Activated naive CD4-positive, alpha-beta T cell (primary cell): ENCODE measurements at places on chromosomes 12 and 14.

DNA sequence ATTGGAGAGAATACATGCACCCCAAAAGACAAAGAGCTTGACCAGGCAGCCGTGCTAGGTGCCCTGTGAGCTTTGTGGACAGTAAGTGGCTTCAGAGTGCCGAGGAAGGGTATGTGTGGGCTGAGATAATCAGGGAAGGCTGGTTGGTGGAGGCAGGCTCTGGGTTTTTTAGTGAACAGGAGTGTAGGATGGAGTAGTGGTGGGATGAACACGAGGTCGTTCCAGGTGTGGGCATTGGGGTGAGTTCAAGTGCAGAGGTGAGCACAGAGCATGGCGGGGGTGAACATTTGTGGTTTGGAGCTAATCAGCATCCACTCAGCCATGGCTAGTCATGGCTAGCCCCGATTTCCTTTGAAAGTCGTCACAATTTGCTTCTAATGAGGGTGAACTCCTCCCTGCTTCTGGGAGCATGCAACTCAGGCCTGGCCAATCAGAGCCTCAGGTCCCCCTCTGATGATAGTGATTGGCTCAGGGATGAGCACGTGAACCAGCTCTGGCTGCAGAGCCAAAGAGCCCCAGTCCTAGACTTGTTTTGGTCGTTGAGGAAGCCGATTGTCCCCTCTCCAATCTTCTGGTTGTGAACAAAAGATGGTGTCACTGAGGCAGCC lies 40.7 kb upstream of the TCL1B start:
- no peak for DNase-seq

DNA sequence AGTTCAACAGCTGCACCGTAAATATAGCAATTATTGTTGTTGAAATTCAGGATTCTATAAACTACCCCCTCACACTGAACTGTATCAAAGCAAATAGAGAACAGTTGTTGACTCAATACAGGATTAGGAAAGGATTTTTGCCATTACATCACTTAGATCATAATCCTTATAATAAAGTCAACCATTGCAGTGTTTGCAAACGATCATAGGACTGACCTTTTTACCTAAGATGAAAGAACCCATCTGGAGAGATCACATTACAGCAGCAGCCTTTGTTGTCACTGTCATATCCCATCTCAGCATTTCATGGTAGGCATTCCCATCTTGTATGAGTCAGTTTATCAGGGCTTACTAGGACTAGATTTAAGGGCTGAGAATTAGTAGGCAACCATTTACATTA lies 96.1 kb downstream of the IPO8 start:
- DNase-seq = no peak

GRCh38 chr12:82810568-82810967 lies 123.9 kb downstream of the TMTC2 start:
- no peak for DNase-seq

DNA sequence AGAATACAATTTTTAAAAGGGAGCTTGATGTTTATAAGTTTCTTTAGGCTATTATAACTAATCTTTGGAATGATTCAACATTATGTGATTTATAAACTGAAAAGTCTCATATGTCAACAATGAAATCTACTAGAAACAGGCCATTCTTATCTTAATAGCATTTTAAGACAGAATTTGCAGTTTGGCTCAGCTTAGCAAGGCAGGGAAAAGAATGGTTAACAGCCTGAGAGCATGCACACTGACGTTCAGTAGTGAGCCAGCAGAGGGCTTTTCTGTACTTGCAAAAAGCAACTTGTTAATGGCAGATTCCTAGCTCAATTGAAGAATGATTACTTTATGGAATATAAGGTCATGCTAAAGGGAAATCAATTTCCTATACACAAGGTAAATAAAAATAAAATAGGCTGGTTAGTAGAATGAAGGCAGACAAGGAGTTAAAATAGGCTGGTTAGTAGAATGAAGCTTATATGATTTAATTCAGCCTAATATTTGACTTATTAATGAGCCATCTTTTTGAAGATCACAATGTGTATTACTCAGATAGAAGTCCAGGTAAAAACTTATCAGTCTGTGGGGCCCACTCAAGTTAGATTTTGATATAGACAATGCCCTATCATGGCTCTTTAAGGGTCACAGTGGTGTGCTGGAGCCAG lies 95.9 kb downstream of the OTOGL start:
- DNase-seq = no peak

DNA sequence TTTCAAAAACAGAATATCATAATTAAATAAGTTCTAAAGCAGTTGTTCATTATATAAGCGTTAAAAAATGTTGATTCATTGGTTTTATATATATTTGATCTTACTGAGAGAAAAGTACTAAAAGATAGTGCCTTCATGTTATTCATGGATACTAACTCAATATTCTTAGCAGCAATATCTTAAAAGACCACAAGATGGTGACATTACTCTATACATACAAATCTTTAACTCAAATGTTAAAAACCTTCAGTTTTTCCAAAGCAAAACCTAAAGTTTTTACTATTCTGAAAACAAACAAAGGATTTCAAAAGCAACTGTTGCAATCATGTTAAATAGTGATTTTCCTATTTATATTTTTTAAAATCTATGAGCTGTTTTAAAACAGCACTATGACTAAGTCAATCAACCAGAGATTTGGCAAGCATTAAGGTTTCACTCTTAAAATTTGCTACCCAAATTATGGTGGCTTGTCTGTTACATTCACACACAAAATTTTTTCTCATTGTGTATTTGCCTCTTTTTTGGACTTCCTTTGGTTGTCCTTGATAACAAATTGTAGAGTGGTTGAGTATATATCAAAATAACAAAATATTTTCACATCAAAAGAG lies 50.1 kb upstream of the RERGL start:
- DNase-seq = no peak

DNA sequence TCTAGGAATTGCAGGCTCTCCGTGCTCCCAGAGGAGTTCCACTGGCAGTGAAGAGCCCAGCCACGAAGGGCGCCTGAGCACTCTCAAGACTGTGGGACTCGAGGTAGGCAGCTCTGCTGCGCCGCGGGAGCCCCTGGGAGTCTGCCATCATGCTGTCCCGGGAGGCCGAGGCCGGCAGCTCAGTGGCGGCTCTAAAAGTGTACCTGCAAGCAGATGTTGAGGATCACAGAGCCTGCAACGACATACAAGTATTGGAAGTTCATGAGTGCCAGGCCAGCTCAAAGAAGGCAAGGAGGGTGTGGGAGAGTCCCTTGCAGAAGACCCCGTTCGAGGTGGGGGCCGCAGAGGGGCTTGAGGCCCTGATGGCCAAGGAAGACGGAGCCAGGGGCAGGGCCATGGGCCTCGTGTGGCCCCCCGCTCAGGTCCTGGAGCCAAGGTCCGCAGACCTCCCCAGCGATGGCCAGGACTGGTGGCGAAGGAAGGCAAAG lies 62.7 kb downstream of the MUCL1 start:
- no peak for DNase-seq

DNA sequence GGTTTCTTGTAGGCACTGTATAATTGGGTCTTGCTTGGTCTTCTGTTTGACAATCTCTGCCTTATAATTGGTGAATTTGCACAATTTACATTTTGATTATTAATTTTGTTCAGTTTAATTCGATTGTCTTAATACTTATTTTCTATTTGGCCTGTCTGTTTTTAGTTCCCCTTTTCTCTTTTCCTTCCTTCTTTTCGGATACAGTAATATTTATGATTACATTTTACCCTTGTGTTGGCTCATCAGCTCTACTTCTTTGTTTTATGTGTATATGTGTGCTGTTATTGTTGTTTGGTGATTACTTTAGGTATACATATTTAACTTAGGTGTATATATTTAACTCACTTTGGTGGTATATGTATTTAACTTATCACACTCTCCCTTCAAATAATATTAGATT lies 12.8 kb upstream of the BEGAIN start:
- no peak for DNase-seq

DNA sequence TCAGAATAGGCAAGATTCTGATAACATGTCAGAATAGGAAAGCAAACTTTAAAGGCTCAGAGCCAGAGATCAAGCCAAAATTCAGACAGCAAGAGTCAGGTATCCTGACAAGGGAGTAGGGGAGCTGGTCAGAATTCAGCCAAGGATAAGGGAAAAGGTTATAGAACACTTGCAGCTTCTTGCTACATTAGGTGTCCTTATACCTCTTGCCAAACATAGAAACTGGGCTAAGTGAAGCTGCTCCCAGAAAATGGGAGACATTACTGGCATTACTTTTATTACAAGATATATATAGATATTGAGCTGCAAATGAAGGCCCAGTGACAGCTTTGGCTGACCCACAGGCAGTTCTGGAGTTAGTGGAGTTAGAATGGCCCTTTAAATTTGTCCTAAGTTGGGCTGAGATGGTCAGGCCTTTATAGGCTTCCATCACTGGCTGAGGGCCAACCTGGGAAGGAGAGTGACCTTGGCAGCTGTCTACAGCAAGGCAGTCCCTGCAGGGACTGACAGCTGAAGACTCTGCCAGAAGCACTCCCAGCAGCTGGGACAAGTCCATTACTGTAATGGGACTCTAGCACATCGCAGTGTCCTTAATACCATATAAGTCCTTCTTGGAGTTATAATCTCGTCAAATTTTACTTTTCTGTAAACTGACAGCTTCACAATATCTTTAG lies 83.0 kb downstream of the LRRC9 start:
- DNase-seq = no peak

GRCh38 chr14:74217672-74218448 lies 21.4 kb upstream of the VSX2 start:
- DNase-seq = peak; percentile 55

DNA sequence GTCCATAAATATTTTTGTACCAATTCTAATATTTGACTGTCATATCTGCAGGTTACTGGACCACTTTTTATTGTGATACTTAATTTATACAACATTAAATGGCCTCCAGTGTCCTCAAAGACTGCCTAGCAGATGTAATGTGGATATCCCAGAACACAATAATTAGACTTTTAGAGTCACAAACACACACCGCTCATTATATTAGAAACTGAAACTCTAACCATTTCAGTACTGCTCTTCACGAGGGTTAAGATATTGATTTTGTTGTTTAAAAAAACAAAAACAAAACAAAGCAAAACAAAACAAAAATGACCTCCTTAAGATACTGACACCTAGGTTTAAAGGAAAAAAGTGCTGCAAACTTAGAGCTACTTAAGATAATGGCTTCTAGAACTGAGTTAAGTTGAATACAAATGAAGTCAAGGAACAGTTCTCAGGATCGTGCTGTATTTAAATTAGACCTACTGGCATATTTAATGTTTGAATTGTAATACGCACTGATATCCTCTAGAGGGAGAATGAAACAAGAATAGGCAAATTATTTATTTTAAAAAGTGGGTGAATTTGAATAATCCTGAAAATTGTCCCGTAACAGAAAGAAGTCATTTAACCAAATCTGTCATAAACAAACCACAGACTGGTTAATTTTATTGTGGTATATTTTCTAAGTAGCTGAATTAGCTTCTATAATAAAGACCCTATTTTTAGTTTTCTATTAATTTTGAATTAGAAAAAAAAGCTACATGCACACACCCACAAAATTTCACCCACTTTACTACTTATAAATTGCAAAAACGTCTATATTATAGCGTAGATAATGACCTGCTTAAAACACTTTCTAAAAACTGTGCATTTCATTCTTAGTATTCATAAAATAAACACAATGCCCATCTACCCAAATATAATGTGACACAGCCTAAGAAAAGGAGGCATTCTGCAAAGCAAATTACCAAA lies 395.2 kb upstream of the DCN start:
- no peak for DNase-seq

DNA sequence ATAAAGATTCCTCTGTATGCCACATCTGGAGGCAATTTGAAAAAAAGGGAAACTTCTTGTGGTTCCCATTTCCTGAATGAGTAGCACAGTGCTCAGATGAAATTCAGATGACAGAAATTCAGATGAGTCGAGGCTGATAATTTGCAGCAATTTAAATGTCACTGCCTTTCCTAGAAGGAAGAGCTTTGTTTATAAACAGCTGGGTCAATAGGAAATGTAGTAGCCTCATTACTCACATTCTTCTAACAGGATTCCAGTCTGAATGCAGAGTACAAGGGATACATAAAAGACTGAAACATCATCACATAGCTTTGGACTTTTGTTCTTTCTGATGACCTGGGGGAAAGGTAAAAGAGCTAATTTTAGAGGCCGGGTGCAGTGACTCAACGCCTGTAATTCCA lies 11.3 kb upstream of the DACT1 start:
- DNase-seq = no peak

DNA sequence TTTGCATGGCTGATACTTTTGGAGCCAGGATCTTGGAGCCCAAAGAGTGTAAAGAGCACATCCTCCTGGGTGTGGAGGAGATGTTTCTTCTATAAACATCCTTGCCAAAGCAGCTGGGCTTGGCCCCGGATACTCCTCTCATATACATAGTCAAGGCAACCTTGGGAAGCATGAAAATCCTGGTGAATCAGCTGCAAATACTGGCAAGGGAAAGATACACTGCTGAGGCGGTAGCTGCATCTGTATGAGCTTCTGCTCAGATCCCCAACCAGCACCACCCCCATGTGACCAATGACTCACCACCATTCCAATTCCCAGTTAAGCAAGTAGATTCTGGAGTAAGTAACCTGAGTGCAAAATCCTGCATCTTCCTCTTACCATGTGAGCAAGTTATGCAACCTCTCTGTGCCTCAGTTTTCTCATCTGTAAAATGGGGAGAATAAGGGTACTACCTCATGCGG lies 567.4 kb downstream of the MED13L start:
- DNase-seq = no peak

DNA sequence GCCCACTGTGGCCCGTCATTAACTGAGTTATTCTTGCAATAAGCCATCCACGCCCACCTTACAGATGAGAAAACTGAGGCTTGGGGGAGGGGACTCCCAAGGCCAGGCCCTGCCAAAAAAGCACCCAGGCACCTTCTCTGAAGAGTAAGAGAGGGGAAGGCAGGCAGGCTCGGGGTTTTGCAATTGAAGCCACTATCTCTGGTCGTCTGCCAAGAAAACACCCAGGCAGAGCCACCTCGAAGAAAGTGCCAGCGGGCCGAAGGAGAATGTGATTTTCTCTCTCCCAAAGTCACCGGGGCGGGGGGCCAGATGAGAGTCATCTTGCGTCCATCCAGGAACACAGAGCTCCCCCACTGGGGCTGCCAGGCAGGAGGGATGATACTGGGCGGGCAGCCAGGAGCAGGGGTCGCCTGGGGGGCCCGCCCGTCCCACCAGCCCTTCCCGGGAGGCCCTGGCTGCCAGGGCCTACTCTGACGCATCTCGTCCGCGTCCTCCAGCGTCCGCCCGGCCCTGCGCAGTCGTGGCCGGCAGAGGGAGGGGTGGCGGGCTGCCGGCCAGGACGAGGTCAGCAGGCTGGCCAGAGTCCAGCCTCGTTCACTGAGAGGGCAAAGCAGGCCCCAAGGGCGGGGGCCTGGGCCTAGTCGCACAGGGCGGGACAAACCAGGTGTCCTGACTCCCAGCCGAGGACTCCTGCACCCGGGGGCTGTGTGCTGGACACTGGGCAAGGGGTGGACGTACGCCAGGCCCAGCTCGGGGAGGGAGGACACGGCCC lies 74.3 kb downstream of the RFLNA start:
- DNase-seq = no peak

DNA sequence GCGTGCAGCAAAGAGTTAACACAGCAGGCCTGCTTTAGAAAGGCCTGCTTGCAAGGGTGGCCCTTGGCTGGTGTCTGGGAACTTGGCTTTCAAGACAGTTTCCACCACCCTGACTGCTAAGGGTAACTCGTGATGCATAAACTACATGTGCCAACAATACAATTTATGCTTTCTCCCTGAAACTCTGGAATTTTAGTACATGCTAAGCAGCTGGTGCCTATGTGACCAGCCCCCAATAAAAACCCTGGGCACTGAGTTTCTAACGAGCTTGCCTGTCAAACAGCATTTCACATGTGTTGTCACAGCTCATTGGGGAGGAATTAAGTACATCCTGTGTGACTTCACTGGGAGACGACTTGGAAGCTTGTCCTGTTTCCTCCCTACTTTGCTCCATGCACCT lies 133.1 kb downstream of the SLC5A8 start:
- no peak for DNase-seq

- no peak for DNase-seq
These were observed 33.3 kb upstream of the KCNH5 start for GRCh38 chr14:63078569-63078968.
